Glomerular endothelial cell (primary cell): ENCODE measurements at places on chromosomes 2 and 18.

GRCh38 chr2:74010087-74010541, 25.4 kb downstream of the TET3 start:
- DNase-seq, result no peak

DNA sequence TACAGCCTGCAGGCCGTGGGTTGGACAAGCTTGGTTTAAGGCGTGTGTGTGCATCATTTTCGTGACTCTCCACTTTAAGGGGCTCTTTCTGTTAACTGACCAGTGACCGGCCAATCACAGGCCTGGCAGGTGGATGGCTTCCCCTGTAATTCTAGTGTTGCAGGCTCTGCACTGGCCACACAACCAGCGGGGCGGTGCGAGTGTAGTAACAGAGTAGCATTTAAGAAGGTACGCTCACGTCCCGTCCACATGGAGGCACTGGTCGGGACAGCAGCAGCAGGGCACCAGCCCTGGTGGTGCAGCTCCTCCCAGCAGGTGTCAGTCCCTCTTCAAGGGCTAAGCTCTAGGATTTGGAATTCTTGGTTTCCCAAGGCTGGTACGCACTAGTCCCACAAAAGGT, 8.0 kb upstream of the ANO7 start:
- no peak for DNase-seq

DNA sequence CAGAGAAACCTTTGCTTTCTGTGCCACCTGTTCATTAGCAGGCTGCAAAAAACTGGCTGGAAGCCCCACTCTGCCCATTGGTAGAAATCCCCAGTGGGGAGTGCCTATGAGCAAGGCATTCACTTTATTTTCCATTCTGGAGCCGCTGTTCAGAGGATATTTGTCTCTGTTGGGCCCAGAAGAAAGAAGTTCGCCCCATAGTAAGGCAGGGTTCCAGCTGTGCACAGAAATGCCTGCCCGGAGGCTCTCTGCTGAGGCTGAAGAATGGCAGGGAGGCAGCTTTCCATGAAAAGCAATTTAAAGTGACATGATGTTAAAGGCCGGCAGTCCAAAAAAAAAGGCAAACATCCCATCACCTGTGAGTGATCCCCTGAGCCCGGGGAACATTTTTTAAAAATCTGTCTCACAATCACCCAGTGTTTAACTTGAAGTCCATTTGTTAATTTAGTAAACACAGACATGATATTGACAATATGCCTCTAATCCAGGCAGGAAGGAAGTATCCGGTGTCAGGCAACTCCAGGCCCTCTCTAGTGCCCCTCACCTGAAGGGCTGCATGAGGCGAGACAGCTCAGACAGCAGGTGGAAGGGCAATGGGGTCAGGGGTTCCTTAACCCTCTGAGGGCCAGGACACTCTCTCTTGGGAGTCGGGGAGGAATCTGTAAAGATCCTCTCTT, 265.1 kb upstream of the SIX2 start:
- no peak for DNase-seq

DNA sequence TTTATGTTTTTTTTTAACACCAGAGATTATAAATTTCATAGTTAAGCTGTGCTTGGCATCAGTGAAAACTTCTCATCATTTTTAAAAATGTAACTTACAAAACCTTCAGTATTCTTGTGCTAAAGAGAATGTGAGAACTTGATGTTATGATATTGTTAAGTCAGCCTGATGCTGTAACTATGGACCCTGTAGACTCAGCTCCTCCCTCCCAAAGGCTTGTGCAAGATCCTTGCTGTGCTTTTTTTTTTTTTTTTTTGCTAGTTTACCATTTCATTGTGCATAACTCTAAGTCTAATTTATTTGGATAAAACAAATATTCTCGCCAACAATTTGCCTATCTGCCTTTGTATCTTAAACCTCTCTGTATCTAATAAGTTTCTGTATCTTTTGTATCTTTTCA, 12.9 kb upstream of the TFPI start:
- no peak for DNase-seq

- no peak for DNase-seq
Observed at GRCh38 chr2:134815741-134816140, 22.7 kb upstream of the ACMSD start.

DNA sequence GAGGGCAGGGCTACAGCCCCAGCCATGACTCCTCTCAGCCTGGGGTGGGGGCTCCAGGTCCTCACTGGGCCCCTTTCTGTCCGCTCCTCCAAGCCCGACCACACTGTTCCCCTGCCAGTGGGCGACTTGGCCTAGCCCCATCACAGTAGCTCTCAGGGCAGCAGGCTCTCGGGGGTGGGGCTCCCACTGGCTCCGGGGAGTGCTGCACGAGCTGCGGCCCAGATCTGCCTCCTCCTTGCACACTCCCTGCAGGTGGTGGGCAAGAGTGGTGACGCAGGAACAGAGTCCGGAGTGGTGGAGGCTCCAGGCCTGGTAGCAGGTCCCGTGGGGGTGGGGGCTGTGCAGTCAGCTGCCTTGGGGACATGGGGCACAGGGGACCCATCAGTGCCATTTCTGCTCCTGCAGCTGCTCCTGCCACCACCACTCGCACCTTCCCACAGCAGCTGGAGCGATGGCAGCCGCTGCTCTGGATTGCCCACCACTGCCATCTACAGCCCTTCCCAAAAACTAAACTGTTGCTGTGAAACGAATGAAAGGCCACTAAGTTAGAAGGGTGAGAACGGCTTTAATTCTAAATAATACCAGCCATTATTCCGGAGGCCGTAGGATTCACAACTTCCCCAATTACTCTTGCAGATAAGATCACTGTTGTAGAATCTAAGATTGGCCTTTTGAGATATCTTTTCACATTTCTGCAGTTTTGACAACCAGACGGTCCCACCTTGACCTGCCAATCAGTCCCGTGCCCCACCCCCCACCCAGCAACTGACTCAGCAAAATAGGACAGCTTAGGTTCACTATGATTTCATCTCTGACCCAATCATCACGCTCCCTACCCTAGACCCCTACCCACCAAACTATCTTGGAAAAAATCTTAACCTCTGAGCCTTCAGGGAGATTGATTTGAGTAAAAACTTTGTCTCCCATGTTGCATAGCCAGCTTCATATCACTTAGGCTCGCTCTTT, 530.2 kb downstream of the DCC start:
- DNase-seq, result no peak

DNA sequence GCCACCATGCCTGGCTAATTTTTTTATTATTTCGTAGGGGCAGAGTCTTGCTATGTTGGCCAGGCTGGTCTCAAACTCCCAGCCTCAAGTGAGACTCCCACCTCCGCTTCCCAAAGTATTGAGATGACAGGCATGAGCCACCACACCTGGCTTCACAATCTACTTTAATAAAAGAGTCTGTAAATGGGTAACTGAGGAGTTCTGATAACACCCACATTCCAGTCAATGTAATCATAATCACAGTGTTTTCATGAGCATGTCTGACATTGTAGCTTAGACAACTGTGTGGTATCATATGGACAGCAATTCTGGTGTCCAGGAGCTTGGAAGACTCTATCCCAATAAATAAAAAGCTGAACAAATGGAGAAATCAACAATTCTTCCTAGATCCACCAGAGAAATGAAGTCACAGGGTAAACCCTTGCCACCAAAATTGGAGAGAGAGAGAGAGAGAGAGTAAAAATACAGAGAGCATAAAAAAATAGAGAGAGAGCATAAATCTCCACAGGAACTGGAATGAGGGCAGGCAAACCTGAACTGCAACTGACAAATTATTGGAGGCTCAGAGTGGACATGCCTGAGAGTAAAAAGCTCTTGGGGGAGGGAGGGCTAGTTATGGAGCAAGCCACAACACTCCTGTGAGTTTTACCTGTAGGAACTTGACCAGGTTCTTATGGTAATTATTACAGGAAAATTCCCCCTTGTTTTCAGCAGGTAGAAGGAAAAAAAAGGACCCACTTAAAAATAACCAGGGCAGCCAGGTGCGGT, 12.4 kb upstream of the NBEAL1 start:
- DNase-seq, result no peak

DNA sequence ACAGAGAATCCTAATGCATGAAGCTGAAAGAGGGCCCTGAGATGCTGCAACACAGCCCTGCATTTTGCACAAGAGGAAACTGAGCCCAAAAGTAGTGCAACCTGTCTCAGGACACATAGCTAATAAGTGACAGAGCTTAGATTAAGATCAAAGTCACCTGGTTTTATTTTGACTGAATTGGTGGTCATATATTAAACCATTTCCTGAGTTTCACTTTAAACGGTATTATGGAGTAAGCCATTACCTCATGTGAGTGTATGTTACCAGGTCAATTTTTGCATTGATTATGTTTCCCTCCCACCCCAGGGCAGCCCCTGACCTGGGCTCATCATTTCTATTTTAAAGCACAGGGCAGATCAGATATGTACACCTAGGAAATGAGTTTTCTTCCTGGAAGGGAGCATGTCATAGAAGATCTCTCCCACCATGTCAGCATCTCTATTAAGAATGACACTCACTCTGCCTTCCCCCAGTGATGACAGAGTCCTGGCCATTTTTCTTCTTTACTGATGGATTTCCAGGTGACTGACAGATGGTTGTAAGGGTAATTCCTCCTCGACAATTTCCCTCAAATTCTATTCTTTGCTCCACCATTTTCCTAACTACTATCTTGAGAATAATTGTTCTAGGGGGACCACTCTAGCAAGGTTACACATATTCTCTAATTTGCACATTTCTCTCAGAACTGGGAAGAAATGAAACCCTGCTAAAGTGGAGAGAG, 441.3 kb upstream of the SLC14A2 start:
- no peak for DNase-seq
